ENCODE measurements at places on chromosomes 2 and 18.

DNA sequence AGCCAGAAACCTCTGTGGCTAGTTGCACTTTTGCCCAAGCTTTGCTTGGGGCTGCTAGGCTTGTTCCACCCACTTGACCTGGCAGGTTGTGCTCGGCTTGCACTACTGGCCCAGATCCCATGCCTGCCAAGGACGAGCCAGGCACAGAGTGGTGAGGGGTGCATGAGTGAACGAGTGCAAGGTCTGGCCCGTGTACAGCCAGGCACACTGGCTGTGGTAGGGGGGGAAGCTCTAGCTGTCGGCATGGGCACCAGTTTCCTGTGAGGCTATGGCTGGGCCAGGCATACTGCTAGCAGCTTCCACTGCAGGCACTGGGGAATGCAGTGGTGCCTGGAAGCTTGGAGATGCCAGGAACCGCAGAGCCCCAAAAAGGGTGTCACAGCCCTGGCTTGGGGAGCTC, 210.4 kb downstream of the AKAIN1 start:
- DNase-seq: no peak

DNA sequence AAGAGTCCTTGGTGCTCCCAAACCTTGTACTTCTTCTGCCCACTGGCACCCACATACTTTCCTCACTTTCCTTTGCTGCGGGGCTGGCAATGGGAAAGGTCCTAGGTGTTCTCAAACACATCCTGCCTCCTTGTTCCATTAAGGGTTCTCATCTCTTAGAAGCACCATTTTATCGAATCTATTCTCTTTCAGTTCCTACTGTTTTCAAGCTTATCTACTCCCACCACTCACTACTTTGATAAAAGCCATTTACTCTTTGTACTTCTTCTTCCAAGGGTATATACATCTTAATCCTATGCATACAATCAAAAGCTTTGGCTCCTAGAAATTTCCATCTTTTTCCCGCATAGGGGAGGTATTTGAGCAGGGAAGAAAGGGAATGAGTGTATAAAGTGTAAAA, 77.1 kb upstream of the LRRTM1 start:
- no peak for DNase-seq

DNA sequence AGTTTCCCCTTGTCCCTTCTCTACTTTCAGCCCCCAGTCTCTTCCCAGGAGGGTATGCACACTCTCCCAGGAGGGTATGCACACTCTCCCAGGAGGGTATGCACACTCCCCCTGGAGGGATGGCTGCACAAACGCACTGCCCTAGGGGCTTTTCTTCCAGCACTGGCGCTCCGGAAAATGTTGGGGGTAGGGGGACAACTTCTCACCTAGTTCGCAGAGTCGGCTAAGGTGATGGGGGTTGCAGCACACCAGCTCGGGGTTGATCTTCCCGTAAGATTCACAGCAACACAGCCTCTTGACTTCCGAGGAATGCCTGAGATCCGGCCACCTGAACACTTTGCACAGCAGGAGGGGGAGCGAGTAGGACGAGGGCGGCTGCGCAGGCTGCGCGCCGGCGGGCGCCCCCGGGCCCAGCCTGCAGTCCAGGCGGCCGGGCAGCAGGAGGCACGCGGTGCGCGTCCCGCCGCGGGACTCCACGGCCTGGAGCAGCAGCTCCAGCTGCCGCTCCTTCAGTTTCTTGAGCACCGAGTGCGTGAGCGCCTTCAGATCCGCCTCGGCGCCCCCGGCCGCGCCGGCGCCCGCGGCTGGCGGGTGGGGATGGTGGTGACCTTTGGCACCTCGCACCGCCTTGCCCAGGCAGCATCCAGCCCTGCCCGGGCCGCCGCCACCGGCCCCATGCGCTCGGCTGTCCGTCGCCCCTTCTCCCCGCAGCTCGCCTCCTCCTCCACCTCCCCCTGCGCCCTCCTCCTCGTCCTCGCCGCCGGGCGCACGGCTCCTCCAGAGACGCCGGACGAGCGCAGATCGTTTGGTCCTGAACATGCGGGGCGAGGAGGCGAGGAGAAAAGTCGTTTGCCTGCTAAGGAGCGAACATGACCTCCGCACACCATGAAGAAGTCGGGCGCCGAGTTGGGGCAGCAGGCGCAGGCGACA, 894 bp downstream of the SMAD7 start:
- peak; percentile 34 for DNase-seq

DNA sequence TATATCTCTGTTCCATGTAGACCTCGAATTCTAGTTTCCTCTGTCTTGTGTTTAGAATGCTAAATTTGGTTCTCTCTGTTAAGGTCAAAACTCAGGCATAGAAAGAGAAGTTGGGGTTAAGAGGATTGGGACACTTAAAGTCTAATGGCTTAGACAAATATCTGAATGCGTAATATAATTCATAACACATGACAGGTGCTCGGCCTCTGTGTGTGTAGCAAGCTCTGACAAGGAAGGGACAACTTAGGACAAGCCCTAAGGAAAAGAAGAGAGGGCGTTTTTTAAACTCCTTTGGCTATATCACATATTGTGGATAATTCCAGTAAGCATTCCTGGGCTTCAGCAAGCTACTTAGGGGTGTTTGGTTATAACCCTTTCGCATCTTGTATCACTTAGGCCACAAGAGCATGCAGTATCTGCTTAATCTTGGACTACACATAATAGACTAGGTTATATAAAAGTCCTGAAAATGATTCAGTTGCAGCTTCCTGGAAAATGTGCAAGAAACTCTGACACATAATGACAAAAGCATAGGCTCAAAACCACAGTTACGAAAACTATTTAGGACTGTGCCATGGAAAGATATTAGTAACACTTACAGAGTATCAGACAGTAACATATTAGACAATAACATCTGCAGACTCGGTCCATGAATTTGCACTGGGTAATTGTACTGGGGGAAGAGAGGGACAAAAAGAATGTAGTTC, 16.1 kb upstream of the CREB1 start:
- DNase-seq: no peak

DNA sequence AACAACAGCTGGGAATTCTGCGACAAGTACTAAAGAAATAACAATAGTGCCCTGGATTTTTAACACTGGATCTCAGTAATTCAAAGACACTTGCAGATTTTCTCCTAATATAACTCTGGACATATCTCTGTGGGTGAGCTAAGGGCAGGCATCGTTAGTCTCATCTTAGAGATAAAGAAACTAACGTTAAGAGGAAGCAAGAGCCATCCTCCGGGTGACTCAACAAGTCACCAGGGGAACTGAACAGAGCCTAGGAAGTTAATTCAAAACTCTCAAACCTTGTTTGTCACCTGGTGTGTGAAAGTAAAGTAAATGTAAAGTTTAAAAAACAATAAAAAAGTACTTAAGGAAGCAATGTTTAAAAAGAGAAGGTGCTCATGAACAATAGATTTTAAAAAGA, 41.6 kb upstream of the NRP2 start:
- DNase-seq: no peak

- no peak for DNase-seq
Observed at GRCh38 chr18:68965817-68966216, 167.9 kb downstream of the CCDC102B start.

DNA sequence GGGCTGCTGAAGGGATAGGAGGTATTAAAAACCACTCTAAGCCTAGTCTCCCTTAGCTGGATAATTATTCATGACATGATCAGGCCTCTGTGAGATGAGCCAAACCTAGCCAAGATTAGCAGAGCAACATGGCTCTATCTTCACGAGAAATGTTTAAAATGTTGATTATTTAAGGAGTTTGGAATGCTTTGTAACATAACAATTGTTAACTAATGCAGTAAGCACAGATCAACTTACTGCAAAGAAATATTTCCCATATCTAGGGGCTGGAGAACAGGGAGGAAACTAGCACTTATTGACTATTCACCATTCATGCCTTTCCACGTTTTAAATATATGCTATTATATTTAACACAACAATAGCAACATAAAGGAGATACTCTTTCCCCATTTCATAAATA, 833.7 kb upstream of the CHAC2 start:
- DNase-seq: no peak

- DNase-seq: no peak
Observed at GRCh38 chr2:112876971-112877361, 34.0 kb upstream of the IL37 start.

DNA sequence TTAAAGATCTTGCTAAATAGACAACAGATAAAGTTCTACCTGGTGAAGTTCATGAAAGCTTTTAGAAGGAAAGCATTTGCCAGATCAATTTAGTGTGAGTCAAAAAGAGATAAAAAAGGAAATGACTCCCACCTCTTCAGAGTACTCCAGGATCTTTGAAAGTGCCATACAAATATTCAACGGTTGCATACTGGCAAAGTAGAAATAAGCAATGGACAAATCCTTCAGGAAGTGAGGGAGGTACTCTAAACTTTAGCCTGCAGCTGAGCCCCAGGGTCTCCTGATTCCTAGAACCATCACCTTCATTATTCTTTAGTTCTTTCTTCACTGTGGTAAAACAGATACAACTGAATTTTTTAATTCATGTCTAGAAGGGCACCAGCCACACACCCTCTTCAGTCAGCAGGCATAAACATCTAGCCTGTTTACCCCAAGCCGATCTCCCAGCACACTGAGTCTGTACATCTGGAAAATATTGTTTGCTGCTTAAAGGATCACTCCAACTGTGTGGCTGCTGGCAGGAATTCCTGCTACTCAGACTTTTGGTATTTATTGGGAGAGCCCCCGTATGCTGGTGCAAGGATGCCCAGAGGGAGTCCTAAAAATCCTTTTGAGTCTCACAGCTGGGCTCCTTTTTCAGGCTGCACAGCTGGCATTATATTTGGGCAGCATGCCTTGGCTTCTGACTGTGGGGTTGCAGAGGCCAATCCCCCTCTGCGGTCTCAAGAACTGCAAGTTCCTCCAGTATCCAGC, 72.3 kb upstream of the SESTD1 start:
- no peak for DNase-seq

- no peak for DNase-seq
Observed at GRCh38 chr2:109439390-109439786, 174.4 kb downstream of the SEPTIN10 start.

DNA sequence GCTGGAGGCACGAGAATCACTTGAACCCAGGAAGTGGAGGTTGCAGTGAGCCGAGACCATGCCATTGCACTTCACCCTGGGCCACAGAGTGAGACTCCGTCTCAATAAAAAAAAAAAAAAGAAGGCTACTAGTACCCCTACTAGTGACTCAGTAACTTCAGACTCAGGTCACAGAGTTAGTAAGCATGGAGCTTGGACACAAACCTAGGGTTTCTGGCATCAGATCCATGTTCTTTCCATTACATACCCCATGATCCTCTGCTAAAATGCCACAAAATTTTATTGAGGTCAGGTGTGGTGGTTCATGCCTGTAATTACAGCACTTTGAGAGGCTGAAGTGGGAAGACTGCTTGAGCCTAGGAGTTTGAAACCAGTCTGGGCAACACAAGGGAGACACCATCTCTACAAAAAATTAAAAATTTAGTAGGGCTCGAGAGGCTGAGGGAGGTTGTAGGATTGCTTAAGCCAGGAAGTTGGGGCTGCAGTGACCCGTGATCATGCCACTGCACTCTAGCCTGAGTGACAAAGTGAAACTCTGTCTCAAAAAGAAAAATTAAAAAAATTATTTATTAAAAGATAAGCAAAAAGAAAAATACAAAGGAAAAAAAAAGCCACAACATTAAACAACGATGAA, 45.1 kb downstream of the DHX57 start:
- no peak for DNase-seq

DNA sequence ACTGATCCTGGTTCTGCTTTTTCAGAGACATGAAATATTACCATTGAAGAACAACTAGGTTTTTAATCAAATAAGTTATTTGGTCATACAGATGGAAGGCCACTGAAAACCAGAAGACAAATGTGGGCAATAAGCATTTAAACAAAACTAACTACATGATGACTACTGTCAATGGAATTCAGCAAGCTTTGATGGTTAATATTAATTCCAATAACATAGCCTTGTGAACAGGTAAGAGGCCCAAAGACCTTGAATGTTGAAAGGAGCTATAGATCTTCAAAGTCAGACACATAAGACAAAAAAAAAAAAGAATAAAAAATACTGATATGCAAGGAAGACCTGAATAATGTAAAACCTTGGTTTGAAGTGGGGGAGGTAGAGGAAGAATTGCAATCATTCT, 1955.6 kb upstream of the CELF4 start:
- no peak for DNase-seq

DNA sequence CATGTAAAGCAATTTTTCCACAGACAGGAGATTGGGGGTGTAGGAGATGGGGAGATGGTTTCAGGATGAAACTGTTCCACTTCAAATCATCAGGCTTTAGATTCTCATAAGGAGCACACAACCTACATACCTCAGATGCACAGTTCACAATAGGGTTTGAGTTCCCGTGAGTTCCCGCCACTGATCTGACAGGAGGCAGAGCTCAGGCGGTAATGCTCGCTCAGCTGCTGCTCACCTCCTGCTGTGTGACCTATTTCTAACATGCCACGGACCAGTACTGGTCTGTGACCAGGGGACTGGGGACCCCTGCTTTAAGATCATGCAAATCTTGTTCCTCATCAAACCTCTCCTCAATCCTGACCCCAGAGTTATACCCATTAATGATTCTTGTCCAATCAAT, 70.1 kb downstream of the RPE start:
- no peak for DNase-seq

DNA sequence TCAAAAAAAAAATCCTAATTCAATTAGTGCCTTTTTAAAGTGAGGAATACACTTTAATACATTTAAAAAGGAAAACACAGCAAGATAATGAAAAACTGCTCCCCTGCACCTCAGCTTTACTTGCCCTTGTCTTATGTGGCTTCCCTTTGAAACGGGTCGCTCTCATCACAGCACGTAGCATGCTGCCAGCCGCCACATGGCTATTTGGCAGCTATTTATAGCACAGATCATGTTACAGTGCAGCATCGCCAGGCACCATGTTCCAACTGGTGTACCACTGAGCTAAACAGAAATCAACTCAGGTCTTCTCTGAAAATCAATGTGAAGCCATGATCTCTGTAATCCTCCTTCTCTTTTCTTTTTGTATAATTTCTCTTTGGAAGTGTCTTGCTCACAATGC, 65.1 kb downstream of the TMEM182 start:
- no peak for DNase-seq

DNA sequence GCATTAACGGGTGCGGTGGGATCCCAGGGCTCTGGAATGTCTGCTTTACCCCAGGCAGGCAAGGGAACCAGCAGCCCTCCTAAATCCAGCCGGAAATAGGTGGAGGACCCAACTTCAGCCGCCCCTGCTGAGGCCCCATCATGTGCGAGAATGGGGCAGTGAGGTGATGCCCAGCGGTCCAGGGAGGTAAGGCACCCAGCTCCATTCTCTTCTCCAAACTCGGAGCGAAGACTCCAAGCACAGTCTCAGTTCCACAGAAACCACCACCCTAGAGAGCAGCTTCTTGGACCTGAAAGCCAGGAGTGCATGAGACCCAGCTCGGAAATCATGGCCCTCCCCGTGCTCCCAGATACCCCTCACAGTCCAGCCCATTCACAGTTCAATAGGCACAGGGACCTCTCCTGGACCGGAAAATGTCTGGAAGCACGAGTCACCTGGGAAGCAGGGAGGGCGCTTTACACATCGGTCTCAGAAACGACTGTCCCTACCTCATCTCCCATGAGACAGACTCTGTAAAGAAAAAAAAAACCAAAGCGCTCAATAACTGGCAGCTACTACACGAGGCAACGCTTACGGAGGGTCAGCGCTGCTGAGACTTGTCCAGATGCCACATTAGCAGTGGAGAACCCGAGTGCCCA, 2.0 kb downstream of the SDC1 start:
- no peak for DNase-seq

GRCh38 chr2:204749319-204749718, 204.0 kb downstream of the PARD3B start:
- DNase-seq: no peak

Data from activated CD4-positive, alpha-beta T cell treated with anti-CD3 and anti-CD28 coated beads, Interleukin-2, amount 50 U/mL, for 1 hour (primary cell).